ENCODE measurements at places on chromosomes 4 and X.

DNA sequence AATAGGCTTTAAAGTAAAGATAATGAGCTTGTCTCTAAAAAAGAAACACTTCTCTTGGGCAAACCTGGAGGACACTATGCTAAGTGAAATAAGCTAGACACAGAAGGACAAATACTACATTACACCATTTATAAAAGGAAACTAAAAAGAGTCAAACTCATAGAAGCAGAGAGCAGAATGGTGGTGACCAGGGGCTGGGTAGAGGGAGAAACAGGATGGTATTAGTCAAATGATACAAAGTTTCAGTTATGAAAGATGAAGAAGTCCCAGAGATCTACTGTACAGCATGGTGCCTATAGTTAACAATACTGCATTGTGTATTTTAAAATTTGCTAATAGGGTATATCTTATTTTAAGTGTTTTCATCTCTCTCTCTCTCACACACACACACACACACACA, 28.5 kb downstream of the ACSL4 start:
- DNase-seq = no peak

GRCh38 chr4:127049526-127049925, 583.2 kb upstream of the INTU start:
- DNase-seq = no peak

DNA sequence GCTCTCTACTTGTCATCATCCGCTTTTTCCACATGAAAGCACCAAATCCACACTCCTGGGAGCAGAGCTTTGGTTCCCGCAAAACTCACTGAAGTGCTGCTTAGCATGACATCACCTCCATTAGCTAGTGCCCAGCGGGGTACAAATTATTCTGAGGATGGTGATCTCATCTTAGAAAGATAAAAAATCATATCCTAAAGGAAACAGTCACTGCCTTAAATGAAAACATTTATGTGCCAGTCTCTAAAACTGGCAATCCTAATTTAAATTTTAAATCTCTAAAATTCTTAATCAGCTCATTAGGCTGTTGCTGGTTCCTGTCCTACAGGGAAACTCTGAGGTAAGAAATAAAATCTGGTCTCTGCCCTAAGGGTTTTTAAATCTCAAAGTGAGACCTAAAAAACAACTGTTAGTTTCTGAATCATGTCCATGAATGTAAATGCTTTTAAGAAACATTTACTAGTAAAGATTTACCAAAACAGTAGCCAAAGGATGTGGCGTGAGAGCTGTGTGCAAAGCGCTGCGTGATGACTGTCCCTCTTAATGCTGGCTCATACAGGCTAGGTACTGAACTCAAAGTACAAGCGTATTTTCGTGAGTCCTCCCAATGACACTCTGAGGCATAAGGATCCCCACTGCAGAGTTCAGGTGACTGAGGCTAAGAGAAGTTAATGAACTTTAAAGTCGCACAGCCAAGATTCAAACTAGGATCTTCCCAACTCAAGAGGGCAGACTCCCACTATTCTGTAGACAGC, 4.5 kb downstream of the CASP3 start:
- no peak for DNase-seq

- DNase-seq = no peak
Measured at GRCh38 chr4:52269761-52270160, 218.7 kb downstream of the SPATA18 start.

DNA sequence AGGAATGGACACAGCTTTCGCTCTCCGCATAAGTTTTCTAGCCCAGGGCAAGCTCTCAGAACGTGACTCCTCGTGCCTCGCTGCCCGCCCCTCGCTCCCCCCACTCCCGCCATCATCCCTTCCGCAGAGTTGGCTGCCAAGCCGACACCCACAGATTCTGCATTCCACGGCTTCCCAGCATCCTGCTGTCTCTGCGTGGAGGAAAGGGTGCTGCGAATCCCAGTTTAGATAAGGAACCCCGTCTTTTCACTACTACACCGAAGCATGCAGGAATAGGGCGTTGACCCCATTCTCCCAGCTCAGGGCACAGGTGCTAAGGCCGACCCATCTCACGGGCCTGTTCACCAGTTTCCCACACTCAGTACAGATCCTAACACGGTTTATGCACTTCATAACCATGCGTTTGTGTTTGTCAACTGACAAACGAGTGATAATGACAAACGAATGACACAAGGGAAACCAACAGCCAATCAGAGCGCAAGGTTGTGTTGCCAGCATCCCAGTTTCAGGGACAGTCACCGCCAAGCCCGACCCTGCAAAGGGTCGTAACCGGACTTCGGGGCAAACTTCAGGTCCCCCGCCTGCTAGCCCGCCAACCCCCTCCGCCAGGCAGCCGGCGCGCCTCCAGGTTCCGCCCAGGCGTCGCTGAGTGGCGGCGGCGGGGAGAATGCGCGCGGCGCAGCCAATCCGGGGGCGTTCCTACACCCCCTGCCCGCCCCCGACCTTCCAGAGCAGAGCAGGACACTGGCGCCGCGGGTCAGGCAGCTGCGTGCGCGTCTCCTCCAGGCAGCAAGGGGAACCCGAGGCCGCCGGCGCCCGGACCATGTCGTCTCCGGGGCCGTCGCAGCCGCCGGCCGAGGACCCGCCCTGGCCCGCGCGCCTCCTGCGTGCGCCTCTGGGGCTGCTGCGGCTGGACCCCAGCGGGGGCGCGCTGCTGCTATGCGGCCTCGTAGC, at the start of gene CYP2U1:
TSS of gene CYP2U1 (plus strand) at position 729 of the 954 bp plus-strand sequence. CDS start at position 824, 95 bp downstream.
- DNase-seq = peak; percentile 86

GRCh38 chr4:119246177-119246733, 33.7 kb downstream of the USP53 start:
- no peak for DNase-seq

DNA sequence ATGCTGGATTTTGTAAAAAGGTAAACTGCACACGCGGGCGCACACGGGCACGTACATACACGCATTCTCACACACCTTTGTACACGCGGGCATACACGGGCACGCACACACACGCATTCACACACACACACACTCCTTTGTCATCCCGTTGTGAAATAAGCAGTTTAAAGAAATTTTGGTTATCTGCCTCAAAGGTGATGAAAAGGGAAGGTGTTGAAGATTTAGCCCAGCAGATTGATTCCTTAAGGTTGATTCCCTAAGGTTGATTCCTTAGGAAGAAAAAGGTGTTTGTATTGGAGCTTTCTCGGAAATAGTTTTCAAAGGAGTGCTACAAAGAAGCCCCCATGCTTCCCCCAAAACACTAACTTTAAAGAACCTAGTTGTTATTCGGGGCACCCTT, 693 bp downstream of the ATP10D start:
- no peak for DNase-seq

DNA sequence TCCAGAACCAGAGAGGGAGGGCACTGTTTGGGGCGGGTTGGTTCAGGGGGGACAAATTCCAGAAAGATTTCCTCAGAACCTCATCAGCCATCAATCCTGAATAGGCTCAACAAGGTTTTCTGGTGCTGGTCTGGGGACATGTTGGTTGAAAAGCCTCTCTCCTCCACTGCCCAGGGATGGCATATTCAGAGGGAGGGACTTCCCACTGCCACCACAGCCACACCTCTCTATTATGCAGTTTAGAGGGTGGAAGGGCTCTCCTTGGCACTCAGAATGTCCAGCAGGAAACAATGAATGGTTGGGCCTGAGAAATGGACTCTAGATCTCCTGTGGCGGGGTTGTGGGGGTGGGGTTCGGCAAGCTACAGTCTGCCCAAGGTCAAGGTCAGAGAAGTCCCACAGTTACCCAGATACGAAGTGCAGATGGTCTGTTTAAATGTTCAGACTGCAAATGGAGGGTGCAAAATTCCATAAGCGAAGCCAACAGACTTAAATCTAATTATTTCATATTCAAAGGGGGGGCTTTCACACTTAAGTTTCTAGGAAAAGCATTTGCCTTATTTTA, 70.7 kb downstream of the LEF1 start:
- no peak for DNase-seq

GRCh38 chrX:19715711-19716638, 171.4 kb downstream of the SH3KBP1 start:
- DNase-seq = no peak

- DNase-seq = no peak
Measured at GRCh38 chr4:4613641-4614286, 71.9 kb upstream of the STX18 start.

DNA sequence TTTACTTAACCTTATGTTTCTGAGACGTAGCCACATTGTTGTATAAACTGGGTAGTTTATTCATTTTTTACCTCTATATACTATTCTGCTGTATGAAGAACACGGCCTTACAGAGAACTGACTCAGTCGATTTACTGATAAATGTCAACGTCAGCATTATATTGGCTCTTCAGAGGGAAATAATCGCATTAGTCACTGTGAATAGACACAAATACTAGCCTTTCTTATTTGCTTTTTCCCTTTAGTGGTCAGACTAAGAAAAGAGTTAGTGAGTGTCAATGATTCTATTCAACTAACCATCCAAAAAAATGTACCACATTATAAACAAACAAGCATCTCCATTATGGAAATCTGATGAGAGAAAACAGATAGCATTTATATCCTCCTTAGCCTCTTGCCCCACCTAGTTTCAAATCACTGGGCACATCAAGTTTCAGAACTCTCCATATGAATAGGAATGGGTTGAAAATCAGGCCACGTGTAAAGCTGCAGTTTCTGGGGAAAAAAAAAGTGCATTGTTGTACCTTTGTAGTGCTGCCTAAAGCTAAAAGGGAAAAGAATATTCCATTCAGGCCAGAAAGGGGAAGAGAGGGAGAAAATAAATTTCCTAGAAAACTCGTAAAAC, 146.7 kb upstream of the VCX3A start:
- DNase-seq = no peak

DNA sequence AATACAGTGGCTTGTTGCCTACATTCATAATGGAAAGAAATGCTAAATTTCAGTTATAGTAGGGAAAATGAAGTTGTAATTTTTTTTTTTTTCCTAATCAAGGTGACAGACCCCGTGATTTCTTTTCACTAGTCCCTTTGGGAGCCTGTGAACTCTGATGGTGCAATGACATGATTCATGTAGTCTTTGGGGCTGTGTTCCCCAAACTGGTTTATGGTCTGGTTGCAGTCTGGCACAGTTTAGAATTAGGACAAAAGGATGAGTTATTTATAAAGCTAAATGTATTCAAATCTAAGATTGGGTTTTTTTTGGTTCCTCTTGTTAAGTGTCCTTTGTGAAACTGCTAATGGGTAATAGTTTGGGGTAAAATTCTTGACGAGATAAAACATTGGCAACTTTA, 66.0 kb downstream of the REPS2 start:
- no peak for DNase-seq

GRCh38 chrX:38985945-38986344, 184.7 kb downstream of the MID1IP1 start:
- no peak for DNase-seq

- no peak for DNase-seq
Measured at GRCh38 chr4:24568425-24568824, 15.9 kb downstream of the DHX15 start.

GRCh38 chrX:2817036-2817435, 11.7 kb upstream of the GYG2 start:
- no peak for DNase-seq

DNA sequence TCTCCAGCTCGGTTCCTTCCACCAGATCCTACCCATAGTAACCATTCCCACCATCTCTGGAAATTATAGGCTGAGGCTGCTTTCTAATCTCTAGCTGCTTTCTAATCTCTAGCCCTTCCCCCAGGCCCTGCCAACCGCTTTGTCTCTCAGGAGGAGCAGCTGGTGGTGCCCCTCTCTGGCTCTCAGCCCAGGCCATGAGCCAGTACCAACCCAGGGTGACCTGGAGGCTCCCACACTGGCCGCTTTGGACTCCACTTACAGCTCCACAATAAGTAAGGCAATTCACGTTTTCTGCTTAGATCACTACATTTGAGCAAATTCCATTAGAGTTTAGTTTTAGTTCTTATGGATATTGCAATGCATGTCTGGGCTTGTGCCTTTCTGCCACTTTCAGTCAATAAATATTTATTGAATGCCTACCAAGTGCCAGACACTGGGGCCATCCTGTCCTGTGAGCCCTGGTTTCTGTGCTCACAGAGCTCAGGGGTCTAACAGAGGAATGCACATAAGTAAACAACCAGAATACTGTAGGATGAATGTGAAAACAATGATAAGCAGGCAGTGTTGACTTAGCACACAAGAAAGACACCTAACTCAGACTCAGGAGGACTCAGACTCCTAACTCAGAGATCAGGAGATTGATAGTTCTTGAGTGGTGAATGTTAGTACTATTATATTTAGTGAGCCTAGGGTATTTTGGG, 38.9 kb downstream of the SMC1A start:
- no peak for DNase-seq

- DNase-seq = no peak
Measured at GRCh38 chr4:40170588-40170987, 26.2 kb upstream of the RHOH start.

DNA sequence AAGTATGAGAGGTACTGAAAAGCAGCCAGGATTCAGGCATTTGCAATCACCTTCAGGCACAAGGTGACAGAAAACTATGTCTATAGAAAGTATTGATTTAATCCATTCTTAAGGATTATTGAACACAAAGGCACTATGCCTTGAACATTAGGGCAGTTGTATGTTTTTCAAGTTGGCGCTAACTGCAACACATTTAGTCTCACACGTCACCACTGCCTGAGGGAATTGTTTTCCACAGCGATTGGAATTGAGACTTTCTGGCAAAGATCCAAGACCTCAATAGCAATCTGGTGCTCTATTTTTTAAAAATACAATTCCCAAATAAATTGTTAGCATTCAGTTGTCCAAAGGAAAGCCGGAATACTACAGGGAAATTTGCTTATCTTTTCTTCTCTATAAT, 52.7 kb upstream of the FTHL17 start:
- DNase-seq = no peak

DNA sequence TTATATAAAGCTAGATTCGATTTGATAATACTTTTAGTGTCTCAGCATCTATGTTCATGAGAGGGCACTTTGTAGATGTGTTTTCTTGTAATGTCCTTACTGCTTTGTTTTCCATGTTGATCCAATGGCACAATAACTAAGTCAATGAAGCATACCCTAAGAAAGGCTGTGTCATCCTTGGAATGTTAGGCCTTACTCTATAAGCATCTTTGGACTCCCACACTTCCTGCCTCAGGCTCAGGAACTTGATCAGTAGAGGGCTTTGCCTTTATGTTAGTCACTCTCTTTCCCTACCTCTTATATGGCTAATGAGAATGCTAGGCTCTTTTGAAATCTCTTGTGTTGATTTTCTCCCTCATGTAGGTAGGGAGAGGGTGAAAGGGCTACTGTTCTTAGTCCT, 33.2 kb upstream of the EDA2R start:
- DNase-seq = no peak

- no peak for DNase-seq
Measured at GRCh38 chr4:121824171-121824527, 466 bp upstream of the CCNA2 start.

- no peak for DNase-seq
Measured at GRCh38 chrX:13499736-13500135, 69.7 kb upstream of the EGFL6 start.

DNA sequence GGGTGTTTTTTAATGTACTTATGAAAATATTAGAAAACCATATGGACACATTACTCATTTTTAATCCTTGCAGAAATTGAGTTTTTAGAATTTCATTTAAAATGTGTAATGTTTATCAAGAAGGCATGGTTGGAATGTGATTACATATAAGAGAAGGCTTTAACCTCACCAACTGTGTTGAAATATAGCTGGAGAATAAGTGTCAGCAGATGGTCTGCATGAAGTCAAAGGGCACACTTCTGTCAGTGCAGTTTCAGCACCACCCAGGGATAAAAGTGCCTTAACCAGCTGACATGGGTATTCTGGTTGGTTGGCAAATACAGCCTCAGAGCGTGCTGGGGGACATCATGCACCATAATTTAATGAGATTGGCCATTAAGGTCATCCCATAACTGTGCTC, 21.2 kb upstream of the ANTXR2 start:
- no peak for DNase-seq

Data from Caco-2 (cell line).